AG04450 (cell line): ENCODE measurements at places on chromosomes 2 and 18.

DNA sequence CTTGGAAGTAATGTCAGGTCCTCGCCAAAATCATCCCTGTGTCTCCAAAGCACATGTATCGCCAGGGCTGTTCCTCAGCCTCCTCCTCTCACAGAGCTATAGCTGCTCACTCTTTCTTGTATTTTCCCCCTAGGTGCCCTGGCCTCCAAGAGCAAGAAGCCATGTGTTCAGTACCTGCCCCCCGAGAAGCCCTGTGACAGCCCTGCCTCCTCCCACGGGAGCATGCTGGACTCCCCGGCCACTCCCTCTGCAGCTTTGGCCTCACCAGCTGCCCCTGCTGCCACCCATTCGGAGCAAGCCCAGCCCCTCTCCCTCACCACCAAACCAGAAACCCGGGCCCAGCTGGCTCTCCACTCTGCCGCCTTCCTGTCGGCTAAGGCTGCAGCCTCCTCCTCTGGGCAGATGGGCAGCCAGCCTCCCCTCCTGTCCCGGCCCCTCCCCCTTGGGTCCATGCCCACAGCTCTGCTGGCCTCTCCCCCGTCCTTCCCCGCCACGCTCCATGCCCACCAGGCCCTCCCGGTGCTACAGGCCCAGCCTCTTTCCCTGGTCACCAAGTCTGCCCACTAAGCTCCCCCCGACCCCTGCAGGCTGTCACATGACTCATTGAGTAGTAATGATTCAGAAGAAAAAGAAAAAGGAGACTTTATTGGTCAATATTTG lies 18.8 kb downstream of the TGOLN2 start:
- no peak for DNase-seq

DNA sequence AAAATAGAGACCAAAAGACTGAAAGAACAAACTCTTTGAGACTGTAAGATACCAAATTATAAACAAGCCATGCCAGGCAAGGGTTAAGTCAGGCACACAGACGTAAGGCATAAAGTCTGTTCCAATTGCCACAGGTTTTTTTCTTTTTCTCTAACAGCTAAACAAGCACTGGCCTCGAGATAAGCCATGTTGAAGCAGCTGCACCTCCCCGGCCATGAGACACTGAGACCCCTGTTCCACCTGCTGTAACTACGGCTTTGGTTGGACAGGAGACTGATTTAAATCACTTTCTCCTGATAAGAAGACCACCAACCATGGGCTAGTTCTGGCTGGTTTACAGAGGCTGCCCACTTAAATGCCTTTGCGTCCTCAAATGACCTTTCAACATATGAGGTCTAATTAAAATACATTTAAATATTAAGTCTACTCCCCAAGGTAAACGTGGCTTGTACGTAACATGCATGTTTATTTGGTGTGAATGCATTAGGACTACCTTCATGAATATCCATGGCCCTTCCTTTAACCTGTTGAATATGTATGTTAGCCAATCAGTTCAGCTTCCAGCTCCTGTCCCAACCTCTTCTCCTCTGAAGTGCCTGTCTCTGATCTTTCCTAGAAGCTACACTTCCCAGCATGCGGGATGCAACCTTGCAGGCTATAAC lies 117.2 kb downstream of the CMPK2 start:
- DNase-seq, result no peak

GRCh38 chr2:241568726-241569125 lies 10.2 kb downstream of the BOK start:
- DNase-seq, result no peak

- DNase-seq, result no peak
Observed at GRCh38 chr18:59022167-59022945, 117.3 kb upstream of the SEC11C start.

DNA sequence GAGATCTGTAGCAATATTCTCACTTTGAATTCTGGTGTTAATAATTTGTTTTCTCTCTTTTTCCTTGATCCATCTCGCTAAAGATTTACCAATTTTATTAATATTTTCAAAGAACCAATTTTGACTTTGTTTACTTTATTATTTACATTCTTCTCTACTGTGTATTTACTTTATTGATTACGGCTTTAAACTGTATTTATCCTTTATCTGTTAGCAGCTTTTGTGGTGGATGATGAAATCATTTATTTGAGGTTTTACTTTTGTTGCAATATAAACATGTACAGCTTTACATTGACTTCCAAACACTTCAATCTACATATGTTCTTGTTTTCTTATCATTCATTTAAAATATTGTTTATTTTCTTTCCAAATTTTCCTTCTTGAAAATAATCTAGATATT lies 719.9 kb downstream of the ADCYAP1 start:
- DNase-seq, result no peak

DNA sequence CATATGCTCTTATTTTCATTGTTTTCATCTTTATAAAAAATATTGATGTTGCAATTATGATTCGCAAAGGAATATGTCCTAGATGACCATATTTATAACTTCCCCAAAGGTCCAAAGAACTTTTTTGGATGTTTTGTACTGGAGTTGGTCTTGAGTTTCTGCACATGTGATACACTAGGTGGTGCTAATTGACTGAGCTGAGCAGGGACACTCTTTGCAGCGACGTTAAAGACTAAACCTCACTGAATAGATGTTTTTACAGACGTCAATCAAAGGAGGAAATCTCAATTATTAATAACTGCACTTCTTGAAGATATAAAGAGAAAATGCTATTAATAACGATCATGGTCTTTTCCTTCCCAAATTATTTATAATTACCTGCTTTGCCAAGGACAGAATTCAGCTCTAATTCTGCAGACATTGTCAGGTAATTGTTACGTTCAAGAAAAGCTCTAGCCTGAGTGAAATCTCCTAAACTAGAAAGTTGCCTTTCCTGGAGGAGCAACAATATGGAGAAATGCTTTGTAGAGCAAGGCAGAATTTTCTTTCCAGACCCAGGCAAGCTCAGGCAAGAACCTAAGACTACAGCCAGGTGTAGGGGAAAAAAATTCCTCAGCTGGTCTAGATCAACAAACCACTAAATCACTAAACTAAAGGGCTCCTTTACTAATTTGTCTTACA lies 119.3 kb upstream of the RBBP8 start:
- no peak for DNase-seq

DNA sequence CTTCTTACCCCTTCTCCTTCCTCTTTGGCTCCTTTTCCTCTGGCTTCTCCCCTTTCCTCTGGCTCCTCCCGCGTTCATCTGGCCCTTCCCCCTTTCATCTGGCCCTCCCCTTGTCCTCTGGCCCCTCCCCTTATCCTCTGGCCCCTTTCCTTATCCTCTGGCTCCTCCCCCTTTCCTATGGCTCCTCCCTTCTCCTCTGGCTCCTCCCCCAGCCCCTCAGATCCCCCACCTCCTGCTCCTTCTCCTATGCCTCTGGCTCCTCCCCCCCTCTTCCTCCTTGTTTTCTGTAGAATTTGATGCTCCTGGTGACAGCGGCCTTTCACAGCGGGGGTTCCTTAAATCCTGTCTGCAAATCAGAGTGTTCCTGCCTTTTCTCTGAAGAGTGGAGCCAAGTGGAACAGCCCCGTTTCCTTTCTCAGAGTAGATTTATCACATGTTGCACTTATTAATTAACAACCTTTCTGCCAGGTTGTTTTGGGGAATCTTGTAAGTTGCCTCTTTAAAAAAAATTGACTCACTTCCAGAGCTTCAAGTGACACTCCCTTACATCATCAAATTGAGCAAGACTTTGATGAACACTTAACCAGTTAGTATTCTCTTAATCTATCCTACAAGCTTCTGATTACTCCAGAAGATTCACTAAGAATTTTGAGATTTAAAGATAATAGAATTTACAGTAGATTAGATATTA lies 27.9 kb downstream of the FABP1 start:
- DNase-seq, result no peak

DNA sequence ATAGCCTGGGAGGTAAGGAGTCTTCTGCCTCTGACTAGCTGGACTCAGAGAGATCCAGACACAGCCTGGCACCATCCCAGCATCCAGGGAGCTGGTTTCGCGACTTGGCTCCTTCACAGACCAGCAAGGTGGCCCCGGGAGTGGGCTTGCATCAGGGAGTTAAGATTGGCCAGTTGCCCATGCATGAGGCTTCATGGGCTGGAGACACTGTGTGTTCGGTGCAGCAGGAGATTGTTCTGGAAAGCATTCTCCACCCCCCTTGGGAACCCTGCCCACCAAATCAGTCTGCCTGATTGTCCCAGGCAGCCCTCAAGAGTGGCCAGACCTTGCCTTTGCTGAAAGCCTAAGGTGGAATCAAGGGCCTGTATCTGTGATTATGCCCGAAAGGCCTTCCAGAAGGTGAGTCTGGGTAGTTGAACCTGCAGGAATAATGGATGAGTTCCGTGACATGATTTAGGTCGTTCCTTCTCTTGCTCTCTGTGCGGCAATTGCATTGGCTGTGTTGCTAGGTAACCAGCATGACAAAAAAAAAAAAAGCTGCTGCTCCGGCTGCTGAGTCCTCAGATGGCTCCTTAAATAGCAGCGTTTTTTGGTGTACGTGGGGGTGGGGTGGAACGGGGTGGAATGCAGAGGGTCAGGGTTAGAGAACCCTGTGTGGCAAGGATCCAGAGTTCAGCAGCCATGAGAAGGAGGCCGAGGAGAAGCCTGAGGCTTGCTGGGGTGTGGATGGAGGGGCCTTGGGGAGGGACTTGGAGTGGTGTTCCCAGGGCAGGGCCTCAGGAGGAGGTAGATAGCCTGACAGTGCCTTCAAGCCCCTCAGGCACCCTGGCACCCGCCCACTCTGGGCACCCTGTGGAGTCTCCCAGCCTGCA lies 93.0 kb upstream of the MCFD2 start:
- DNase-seq, result peak; percentile 13

- no peak for DNase-seq
Observed at GRCh38 chr2:155866477-155866876, 466.0 kb downstream of the NR4A2 start.

GRCh38 chr2:27754138-27754588 lies 17.4 kb upstream of the MRPL33 start:
- DNase-seq, result no peak

DNA sequence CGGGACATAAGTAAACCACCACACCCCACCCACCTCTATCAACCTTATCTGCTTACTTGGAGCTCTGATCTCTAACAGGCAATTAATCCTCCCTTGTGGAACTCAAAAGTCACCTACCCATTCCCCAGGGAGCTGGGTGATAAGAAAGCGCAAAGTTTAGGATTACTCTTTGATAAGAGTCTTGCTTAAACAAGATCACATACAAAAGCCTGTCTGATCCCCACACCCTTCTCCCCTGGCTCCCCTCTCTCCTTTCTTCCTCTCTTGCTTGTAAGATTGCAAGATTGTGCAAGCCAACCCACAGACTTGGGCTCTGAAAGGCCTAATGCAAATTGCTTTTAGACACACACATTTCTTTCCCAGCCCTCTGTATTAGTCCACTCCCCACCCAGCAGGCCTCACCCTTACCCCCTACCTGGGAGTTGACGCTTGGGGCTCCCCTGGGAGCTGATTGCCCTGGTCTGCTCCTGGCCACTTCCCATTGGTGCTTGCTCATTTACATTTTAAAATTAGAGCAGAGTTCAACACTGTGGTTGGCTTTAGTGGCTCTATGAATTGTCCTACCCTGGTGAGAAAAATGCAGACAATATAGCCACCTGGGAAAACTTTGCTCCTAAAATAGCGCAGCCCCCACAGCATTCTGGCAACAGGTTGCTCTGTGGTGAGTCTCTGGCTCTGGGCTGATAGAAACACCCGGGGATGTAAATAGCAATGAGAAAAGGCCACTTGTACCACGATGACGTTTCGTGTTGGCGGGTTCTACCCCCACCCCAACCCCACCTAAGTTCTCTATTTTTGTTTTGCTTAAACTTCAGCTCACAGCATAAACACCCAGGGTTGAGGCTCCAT lies 92.8 kb upstream of the MSH2 start:
- no peak for DNase-seq

DNA sequence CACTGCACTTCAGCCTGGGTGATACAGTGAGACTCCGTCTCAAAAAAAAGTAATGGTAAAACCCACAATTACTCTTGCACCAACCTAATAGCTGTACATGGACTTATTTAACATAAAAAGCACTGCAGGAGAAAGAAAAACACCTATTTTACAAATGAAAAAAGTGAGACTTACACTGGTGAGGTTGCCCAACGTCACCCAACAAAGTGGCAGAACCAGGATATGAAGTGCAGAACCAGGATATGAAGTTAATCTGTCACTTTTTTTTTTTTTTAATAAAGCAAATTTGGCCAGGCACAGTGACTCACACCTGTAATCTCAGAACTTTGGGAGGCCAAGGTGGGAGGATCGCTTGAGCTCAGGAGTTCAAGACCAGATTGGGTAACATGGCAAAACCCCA lies 13.5 kb upstream of the STK17B start:
- no peak for DNase-seq

DNA sequence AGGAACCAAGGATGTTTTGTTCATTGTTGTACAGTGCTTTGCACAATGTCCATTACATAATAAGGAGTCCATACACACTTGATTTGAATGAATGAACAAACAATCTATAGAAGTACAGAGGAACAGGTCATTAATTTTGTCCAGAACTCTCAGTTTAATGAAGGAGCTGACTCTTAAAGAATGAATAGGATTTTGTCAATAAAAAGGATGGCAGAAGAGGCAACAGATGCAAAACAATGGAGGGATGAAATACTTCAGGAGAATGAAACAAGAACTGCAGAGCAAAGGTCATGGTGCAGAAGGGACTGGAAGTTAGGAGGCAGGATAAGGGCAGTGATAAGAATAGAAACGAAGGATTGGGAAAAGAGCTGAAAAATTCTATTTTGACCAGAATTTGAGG lies 28.7 kb upstream of the COL5A2 start:
- no peak for DNase-seq

GRCh38 chr2:36487947-36488346 lies 110.0 kb downstream of the FEZ2 start:
- DNase-seq, result no peak

DNA sequence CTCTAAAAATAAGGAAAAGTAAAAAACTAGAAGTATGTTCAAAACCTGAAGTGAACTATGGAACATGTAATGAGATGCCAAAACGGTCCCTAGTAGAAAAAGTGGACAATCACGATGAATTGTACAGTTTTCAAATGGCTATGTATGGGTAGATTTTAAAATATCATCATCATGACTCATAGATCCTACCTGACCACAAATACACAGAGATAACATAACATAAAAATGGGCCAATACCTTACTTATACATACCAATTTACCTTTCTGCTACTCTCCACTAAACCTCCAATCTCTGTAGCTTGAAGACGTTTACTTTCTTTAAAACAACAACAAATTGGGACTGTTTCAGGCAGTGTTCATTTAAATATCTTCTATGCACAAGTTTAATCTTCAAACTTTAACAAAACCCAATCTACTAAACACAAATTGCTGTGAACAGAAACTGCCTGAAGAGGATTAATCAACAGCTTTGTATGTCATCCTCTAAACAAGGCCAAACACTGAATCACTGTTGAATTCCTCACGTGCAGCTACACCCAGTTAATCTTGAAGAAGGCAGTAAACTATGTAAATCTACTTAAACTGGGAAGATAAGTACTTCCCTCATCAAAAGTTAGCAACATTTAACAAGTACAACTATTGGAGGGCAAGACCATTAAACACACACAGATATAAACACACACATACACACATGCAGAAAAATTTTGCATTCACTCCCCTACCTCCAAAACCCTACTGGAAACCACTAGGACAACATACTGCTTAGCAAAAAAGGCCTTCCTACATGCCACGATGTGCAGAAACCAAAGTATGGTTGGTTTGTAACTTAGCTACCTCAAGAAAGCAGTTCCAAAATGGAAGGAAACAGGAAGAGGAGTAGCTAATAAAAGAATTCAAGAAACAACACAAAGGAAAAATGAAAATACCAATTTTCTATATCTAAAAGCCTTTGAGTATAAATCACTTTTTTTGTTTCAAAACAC lies 90.3 kb downstream of the RBMS1 start:
- no peak for DNase-seq

- DNase-seq, result no peak
Observed at GRCh38 chr18:4256766-4257417, 198.2 kb downstream of the DLGAP1 start.

GRCh38 chr2:108906403-108907077 lies 82.5 kb downstream of the EDAR start:
- no peak for DNase-seq
